ENCODE measurements at places on chromosomes 3 and 15. TPM values are rescaled to one million over a fixed set of nuclear protein-coding genes. Genes with fewer than 3 reads are reported as not detected.

- DNase-seq, result no peak
These were observed 2.1 kb upstream of the CCDC80 start for GRCh38 chr3:112642912-112643506.

DNA sequence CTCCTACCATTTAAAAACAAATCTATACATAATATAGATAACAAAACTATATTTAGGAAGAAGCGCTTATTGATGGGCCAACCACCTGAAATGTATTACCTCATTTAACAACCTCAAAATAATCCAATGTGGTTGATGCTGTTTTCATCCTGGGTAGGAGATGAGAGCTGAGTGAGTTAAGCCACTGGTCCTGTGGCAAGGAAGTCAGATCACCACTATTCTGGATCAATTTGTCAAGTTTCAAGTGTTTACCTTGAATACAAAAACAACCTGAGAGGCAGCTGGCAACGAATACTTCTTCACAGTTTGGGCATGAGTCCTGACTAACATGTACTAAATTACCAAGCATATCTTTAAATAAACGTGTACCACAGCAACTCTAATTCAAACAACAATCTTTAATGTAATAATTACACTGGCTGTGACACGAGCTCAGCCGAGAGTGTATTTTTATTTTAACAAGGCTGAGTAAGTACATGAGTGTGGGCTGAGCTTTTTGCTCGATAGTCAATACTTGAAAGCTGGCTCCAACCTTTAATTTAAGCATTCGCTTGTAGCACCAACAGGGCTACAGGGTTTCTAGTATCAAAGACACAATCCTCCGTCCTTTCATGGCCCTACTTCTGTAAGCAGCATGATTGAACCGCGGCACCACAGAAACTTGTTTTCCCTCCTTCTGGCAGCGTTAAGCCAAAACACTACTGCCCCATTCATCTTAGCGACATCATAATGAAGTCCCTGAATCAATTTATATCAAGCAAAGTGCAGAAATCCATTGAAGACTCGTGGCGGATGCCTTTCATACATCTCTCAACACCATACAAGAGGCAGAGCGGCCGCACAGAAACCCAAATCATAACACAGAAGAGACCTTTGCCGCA, 93.8 kb upstream of the ICE2 start:
- DNase-seq, result no peak

DNA sequence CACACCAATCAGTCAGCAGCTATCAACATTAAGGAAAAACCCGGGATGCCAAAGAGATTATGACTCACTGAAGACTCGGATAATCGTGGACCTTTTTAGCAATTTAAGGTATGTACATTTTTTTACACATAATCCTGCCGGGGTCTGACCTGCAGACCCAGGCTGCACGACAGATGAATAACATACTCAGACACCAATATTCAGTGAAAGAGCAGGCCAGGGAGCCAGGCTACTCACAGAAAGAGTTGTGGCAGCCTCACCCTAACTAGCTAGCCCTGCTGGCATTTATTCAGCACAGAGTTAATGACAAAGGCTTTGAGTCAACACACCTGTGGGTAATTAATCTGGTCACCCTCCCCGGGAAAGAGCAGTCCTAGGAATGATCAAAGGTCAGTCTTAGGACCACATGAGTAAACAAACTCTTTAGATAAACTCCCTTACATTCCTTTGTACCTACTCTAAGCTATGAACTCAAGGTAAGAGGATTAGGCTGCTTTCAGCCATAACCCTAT, 727.5 kb downstream of the TBL1XR1 start:
- no peak for DNase-seq

GRCh38 chr3:179174898-179175297, 26.7 kb downstream of the PIK3CA start:
- DNase-seq, result no peak

DNA sequence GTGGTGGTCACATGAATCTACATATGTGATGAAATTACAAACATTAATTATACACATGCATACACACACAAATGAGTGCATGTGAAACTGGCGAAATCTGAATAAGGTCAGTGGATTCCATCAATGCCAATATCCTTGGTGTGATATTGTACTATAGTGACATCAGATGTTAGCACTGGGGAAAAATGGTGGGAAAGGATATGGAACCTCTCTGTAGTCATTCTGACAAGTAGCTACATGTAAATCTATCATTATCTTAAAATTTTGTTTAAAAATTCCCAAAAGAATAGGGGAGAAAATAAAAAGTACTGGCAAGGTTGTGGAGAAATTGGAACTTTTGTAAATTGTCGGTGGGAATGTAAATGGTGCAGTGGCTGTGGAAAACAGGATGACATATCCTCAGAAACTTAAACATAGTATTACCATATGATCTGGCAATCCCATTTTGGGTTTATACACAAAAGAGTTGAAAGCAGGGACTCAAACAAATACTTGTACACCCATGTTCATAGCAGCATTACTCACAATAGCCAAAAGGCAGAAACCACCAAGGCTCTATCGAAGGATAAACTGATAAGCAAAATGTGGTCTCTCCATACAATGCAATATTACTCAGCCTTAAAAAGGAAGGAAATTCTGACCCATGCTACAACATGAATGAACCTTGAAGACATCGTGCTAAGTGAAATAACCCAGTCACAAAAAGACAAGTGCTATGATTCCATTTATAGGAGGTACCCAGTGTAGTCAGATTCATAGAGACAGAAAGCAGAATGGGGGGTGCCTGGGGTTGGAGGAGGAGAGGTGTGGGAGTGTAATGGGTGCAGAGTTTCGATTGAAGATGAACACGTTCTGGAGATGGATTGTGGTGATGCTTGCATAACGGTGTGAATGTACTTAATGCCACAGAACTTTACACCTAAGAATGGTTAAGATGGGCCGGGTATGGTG, 25.3 kb upstream of the HRH1 start:
- no peak for DNase-seq

DNA sequence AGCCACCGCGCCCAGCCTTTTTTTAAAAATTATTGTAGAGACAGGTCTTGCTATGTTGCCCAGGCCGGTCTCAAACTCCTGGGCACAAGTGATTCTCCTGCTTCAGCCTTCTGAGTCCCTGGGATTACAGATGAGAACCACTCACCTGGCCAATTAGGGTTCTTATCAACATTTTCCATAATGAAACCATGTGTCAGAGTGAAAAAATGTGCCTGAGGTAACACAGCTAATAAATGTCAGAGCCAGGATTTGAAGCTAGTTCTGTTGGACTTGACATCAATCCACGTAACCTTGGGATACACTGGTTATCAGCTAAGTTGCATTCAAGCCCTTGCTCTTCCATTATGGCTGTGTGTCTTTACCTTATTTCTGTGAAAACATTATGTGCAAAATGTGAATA, 29.1 kb downstream of the CHST14 start:
- no peak for DNase-seq

The LSMEM2 gene
- 0.42 TPM for polyA plus RNA-seq

DNA sequence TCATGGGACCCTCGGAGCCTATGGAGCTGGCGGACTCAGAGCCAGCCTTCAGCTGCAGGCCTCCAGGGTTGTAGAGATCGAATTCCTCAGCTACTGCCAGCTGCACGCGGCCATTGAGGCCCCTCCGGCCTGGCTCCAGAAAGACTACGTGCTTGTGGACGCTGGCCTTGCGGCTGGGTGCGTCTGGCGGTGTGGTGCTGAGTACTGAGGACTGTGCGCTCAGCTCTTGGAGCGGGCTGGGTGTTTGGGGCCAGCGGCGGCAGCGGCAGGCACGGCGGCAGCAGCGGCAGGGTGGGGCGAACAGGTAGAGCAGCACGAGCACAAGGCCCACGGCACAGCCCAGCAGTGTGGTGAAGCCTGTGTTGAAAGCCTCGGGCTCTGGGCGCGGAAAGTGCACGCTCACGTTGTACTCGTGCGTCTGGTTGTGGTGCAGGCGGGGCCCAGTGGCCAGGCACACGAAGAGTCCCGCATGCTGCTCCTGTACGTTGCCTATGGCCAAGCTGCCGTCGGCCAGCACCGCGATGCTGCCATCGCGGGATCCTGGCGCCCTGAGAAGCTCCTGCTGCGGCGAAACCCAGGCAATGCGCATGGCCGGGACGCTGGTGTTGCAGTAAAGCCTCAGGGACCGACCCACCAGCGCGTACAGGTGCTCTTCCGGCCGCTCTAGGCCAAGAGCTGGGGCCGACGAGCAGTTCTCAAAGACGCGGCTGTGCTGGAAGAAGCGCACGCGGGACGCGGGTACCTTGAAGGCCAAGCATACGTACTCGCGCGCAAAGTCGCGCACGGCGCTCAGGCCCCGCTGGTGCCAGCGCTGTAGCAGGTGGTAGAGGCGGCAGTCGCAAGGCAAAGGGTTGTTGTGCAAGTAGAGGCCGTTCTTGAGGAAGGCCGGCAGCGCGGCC, 1.3 kb downstream of the AMIGO3 start:
- no peak for DNase-seq

DNA sequence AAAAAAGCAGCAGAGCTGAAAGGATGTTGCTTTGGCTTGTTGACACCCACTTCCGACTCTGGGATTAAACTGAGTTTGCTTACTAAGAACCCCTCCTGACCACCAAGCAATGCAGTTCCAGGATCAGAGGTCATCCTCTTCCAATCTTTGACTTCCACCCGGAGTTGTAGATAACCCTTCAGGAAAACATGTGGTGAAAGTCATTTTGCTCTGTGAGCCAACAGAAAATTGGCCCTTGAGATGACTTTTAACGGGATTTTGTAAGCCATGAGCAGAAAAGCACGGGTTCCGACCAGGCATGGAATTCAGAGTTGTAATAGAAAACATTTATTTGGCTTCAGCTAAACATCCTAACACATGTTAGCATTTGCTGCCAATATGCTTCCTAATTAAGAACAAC, 171.6 kb upstream of the NR2F2 start:
- no peak for DNase-seq

GRCh38 chr15:48427960-48428547, 96.8 kb downstream of the DUT start:
- DNase-seq, result no peak

GRCh38 chr15:98611808-98612207, 36.5 kb upstream of the IGF1R start:
- DNase-seq, result no peak

- DNase-seq, result no peak
These were observed 21.2 kb upstream of the SUCNR1 start for GRCh38 chr3:151852074-151852811.

DNA sequence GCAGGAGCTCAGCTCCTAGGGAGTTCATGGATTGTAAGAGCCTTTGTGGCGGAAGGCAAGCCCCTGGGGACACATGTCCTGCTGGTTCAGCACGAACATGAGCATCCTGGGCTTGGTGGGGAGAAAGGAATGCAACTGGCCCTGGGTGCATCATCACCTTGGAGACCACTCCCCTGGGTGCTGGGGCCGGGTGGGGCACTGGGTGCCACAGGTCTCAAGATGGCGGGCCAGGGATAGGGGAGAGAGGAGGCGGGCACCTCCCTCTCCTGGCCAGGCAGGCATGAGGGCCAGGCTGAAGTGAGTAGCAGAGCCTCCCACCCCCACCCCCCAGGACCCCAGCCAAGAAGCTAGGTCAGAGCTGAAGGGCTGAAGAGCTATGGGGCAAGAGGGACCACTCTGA, 768 bp downstream of the PCBP4 start:
- DNase-seq, result no peak

The RLBP1 gene
- polyA plus RNA-seq, result not detected

DNA sequence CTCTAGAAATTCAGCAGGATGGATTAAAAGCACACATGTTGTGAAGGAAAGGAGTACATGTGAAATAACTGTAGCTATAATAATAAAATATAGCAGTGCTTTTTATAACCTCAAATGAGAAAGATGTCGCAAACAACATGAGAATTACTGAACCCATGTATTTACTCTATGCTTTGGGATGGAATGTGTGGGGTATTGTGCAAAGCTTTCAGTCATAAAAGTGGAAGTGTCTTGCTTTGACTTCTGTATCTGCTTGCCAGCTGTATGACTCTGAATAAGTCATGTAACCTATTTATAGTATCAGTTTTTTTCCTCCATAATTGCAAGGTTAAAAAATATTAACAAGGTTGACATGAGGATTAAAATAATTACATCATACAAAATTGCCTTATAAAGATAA, 519.3 kb upstream of the CADM2 start:
- no peak for DNase-seq

DNA sequence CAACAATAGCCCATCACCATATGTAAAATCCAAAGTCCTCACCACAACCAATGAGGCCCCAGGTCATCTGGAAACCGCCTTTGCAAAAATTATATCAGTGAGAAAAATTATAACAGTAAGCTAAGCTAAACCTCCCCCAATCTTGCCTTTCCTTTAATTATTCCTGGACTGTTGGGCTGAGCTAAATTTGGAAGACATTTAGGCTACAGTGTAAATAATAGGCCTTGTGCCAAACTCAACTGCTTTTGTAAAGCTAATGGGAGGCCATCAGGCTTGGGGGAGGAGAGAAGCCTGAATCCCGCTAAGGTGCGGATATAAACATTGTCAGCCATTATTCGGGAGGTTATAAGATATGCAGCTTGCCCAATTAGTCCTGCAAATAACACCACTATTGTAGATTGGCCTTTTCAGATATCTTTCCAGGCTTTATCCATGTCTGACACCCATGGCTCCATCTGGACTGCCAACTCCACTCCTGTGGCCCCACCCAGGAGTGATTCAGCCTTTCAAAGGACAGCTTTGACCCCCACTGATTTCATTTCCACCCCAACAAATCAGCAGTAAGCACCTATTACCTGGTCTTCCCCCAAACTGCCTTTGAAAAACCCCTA, 53.0 kb upstream of the CA12 start:
- no peak for DNase-seq

GRCh38 chr3:187954873-187955586, 198.9 kb upstream of the LPP start:
- DNase-seq, result no peak

- DNase-seq, result no peak
These were observed 99.7 kb upstream of the PLXNA1 start for GRCh38 chr3:126883241-126883640.

DNA sequence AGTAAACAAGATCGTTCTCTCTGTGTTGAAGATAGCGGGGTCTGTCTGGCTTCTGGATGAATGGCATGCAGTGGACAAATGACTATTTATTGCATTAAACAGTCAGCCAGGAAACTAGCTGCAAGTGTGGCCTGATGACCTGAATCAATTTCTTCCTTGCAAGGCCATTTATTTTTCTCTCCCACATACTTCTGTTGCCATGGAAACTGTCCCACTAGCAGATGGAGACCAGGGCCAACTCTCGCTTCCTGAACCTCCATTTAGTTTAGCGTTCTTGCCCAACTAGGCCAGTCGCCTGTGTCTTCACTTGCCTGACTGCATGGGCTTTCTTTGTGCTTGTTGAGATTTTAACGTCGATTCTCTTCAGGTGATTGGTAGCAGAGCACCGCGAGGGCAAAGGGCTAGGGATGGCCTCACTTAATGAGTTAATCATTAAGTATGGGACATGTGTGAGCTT, 27.6 kb downstream of the LMCD1 start:
- DNase-seq, result peak; percentile 54

The FBXL2 gene
- polyA plus RNA-seq, result 28.3 TPM
